ENCODE measurements at places on chromosomes 11 and 22. TPM values are rescaled to one million over a fixed set of nuclear protein-coding genes. Genes with fewer than 3 reads are reported as not detected.

SHANK2 gene
- total RNA-seq = 2.6 TPM

CDCA5 gene
- total RNA-seq = 4.2 TPM

PDXP gene
- total RNA-seq = 8.3 TPM

TSSK2 gene
- not detected for total RNA-seq

APOL6 gene
- total RNA-seq = 14.7 TPM

KCNQ1 gene
- total RNA-seq = not detected

CLTCL1 gene
- 5.1 TPM for total RNA-seq

SELENOM gene
- 129 TPM for total RNA-seq

CDC45 gene
- total RNA-seq = 11.2 TPM

RCE1 gene
- 8.9 TPM for total RNA-seq

MMP12 gene
- not detected for total RNA-seq

OR52H1 gene
- 0.66 TPM for total RNA-seq

INCENP gene
- total RNA-seq = 9.9 TPM
